Activated naive CD4-positive, alpha-beta T cell (primary cell): ENCODE measurements at places on chromosomes 3 and 15.

DNA sequence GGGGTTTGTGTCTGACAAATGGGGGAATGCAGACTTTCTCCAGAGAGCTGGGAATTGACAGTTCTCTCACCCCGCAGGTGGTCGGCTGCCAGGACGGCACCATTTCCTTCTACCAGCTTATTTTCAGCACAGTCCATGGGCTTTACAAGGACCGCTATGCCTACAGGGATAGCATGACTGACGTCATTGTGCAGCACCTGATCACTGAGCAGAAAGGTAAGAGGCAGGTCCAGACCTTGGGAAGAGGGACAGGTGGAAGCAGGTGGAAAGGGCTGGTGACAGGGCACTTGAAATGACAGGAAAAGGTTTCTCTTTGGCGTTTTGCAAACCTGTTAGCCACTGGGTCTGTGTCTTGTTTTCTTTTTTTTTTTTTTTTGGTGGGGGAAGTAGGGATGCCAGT is 36.6 kb downstream of the IFT122 start:
- no peak for DNase-seq

- DNase-seq = no peak
Measured at GRCh38 chr3:112647122-112647521, 6.2 kb upstream of the CCDC80 start.

- no peak for DNase-seq
Measured at GRCh38 chr15:48427479-48427878, 96.2 kb downstream of the DUT start.

DNA sequence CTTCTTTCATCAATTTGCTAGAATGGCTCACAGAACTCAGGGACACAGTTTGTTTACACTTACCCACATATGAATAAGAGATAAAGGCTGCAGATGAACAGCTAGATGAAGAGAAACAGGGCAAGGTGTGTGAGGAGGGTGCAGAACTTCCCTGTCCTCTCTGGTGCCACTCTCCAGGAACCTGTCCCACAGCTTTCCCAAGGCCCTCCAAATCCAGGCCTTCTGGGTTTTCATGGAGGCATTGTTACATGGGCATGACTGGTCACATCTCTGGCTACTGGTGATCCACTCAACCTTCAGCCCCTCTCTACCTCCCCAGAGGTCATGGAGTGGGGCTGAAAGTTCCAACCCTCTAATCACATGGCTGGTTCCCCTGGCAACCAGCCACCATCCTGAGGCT is 73.6 kb downstream of the ITGB5 start:
- no peak for DNase-seq

DNA sequence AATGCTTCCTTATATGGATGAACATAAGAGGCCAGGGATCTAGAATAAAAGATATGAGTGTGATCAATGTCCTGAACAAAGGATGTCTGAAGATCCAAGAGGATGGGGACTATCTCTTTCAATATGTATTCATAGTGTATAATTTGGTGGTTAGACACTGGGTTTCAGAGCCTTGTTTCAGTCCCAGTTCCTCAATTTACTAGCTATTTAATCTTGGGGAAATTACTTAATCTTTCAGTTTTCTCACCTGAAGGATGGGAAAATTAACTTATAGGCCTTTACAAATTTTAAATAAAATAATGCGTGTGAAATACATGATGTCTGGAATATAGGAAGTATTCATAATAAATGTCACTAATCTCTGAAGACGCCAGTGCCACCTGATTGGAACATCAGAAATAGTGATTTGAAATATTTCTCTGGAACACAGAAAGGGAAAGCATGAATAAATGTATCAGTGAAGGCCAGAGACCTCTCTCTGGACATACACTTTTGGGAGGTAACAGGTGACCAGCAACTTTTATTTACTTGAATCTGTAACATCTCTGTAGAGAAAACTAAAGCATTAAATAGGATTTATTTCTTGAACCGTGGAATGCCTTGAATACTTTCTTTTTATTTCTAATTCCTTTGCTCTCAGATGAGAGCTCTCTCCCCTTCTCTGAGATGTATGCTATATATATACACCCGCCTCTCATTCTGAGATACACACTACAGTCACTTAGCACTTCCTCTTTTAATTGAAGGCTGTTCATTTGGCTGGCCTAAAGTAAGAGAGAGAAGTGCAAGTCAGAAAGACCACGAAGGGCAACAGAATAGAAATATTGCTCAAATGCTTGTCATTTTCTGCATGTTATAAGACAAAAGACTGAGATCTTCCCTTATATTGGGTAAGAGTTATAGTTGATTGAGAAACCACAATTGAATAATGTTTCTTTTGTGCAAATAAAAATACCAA is 407.1 kb downstream of the LSAMP start:
- DNase-seq = no peak

GRCh38 chr3:158976966-158977365 is 175.1 kb downstream of the MFSD1 start:
- no peak for DNase-seq

DNA sequence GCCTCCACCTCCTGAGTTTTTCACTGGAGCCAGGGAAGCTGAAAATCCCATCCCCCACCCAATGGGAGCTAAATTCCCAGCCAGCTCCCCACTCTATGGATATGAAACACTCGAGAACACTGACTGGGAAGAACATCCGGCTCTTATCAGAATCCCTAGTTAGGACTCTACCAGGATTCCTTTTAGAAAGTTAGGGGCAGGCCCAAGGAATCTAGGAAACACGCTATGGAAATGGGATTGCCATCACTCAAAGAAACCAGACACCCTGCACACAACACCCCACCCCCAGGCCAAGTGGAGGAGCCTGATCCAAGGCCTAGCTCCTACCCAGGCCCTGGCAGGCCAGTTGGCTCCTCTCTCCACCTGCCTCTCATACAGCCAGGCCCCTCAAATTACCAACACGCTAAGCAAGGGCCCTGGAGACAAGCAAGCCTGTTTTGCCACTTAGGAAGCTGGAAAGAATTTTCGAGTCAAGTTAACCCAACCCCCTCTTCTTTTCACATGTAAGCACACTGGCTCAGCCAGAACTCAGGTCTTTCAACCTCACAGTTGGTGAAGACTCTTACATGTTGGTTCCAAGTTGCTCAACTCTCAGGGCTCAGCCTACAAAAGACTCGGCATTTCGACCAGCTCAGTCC is 75.5 kb downstream of the RBPMS2 start:
- DNase-seq = no peak

GRCh38 chr3:49882166-49882565 is 12.5 kb upstream of the CAMKV start:
- DNase-seq = no peak

GRCh38 chr15:39502082-39502447 is 78.8 kb upstream of the THBS1 start:
- DNase-seq = no peak

DNA sequence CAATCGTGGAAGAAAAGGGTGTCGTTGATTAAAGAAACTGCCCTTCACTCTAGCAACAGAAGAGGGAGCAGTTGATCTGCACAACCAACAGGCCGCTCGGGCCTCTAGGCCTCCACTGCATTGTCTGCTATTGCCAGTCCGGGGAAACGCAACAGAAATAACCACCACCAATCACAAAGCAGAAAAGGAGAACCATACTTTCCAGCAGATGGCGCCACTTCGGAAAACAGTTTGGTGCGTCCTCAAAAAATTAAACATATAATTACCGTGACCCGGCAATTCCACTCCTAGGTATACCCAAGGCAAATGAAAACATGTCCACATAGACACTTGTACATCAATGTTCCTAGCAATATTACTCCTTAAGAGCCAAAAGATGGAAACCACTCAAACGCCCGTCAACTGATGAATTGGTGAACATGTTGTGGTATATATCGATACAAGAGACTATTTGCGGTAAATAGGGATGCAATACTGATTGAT is 154.1 kb downstream of the TJP1 start:
- DNase-seq = no peak

DNA sequence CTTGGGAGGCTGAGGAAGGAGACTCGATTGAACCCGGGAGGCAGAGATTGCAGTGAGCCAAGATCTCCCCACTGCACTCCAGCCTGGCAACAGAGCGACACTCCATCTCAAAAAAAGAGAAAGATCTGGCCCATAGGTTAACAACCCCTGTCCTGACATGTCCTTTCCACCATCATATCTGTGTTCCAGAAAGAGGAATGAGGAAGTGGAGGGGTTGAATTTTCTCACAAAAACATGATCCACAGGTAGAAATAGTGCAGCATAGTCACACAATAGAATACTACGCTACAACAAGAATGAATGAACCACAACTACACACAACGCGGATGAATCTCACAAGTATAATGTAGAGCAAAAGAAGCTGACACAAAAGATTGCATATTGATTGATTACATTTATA is 4.7 kb upstream of the SLC51B start:
- no peak for DNase-seq

DNA sequence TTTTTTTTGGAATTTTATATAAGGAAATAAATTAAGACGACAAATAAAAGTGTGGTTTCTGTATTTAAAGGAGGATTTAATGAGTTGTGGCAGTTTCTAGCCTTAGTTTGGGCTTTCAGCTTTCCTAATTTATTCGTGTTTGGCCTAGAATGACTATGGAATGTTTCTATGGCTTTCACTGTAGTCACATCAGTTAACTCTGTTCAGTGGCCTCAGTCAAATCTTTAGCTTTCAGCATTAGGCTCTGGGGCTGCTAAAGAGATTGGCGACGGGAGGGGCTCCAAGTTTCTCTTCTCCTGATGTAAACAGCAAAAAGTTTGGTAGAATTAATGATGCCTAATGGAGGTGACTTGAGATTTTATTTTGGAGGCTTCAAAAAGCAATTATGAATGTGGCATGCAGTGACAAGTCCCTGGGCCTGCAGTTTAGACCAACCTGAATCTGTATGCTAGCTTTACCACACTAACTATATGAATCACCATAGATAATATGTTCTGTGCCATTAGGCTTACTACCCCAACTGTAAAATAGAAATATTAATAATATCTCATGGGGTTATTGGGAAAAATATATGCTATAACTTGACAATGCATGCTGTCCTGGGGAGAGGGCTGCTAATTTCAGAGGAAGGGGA is 47.1 kb upstream of the ADGRG7 start:
- no peak for DNase-seq

DNA sequence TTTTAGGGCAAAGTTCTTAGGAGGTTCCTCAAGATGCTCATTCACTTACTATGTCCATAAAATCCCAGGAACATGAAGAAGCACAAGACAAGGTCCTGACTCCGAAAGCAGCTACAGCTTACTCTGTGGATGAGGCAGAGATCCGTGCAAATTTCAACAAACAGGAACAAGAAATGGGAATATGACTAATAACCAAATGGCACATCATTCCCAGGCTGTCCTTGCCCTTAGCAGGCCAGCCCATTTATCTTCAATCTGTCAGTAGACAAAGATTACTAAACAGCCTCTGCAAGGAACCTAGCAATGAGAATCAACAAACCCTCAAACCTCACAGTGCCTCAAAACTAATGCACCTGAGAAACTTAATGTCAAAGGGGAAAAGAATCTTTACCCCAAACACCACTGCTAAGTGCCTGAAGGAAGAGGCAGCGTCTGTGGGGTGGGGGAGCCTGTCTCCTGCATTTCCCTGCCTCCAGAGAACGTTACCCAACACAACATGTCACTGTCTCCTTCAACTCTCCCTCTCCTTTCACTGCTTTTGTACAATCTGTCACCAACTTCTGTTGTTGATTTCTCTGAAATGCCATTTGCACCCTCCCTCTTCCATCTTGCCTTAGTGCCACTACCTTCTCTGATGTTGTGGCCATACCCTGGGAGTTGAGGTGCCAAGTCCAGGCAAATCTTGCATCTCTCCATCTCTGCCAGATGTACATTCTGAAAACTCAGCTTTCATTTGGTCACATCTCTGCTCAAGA is 4.8 kb downstream of the TNFAIP8L3 start:
- DNase-seq = no peak

- no peak for DNase-seq
Measured at GRCh38 chr3:146404436-146404835, 64.9 kb downstream of the PLSCR2 start.

GRCh38 chr15:48859426-48859825 is 18.5 kb upstream of the EID1 start:
- DNase-seq = no peak

- no peak for DNase-seq
Measured at GRCh38 chr3:58107597-58107996, 99.4 kb downstream of the FLNB start.

GRCh38 chr3:189529468-189529867 is 101.7 kb upstream of the TP63 start:
- no peak for DNase-seq

DNA sequence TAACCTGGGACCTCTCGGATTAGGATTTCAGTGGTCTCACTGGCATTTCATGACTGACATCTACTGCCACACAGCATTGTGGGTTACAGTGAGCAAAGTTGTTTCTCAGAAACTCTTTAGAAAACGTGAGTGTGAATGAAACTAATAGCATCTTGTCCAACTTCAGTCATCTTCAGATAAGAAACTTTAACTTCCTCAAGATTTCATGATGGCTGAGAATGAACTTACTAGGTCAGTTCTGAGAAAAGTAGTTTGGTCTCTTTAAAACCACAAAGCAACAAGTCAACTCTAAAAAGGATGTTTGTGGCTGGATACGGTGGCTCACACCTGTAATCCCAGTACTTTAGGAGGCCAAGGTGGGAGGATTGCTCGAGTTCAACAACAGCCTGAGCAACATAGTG is 14.2 kb upstream of the HOMER2 start:
- DNase-seq = no peak

- no peak for DNase-seq
Measured at GRCh38 chr3:53226142-53226840, 29.5 kb downstream of the TKT start.

DNA sequence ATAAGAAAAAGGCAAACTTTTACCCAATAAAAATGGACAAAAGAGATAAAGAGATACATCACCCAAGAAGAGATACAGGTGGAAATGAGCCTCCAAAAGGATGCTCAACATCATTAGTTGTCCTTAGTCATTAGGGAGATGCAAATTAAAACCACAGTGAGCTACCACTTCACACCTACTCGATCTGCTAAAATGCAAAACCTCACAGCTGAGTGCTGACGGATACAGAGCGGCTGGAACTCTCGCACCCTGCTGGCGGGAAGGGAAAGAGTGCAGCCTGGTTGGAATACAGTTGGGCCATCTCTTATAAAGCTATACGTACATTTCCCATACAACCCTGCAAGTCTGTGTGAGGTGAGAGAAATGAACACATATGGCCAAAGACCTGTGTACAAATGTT is 78.5 kb upstream of the PRR20G start:
- no peak for DNase-seq

DNA sequence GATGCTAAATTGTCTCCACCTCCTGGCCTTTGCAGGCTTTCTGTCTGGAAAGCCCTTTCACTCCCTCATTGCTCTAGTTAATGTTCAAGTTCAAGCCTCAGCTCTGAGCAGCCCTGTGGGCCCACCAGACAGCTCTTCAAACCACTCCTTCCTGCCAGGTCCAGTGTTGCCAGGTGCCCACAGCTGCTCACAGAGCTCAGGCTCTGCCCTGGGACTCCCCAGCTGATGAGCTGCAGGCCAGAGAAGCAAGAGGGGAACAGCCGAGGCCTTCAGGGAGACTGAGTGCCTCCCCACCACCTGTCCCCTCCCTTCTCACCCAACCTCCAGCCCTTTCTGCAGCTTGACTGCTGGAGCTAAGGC is 1.3 kb upstream of the ZBTB47 start:
- no peak for DNase-seq

GRCh38 chr3:10723991-10724390 is 92.0 kb upstream of the SLC6A11 start:
- DNase-seq = no peak
